ENCODE measurements at places on chromosomes 13 and 19. TPM values are rescaled to one million over a fixed set of nuclear protein-coding genes. Genes with fewer than 3 reads are reported as not detected.

PSG3 gene
- total RNA-seq: 0.16 TPM

NCAN gene
- 0.03 TPM for total RNA-seq

SGCG gene
- not detected for total RNA-seq

ANGPTL8 gene
- not detected for total RNA-seq

CYP2A6 gene
- not detected for total RNA-seq

ARRDC2 gene
- 26.8 TPM for total RNA-seq

TCF3 gene
- 65.4 TPM for total RNA-seq

EDDM13 gene
- total RNA-seq: not detected
